Adrenal gland (tissue), 19 donors: ENCODE measurements at places on chromosomes 7 and 10. TPM values are rescaled to one million over a fixed set of nuclear protein-coding genes. Genes with fewer than 3 reads are reported as not detected.
A peak's percentile ranks its signal among the peaks of the same experiment; 100 is the strongest.

The NACAD gene
- 3.8 TPM for polyA plus RNA-seq

The FKBP6 gene
- polyA plus RNA-seq, result 0.88 TPM

The CYP26A1 gene
- polyA plus RNA-seq, result 0.56 TPM

The GRM3 gene
- 0.40 TPM for polyA plus RNA-seq

The ZNF746 gene
- 11.8 TPM for polyA plus RNA-seq

GRCh38 chr10:58439632-58440364, 54.6 kb downstream of the TFAM start:
- DNase-seq, result no peak

GRCh38 chr7:139602143-139602722, 78.7 kb downstream of the CLEC2L start:
- no peak for DNase-seq

DNA sequence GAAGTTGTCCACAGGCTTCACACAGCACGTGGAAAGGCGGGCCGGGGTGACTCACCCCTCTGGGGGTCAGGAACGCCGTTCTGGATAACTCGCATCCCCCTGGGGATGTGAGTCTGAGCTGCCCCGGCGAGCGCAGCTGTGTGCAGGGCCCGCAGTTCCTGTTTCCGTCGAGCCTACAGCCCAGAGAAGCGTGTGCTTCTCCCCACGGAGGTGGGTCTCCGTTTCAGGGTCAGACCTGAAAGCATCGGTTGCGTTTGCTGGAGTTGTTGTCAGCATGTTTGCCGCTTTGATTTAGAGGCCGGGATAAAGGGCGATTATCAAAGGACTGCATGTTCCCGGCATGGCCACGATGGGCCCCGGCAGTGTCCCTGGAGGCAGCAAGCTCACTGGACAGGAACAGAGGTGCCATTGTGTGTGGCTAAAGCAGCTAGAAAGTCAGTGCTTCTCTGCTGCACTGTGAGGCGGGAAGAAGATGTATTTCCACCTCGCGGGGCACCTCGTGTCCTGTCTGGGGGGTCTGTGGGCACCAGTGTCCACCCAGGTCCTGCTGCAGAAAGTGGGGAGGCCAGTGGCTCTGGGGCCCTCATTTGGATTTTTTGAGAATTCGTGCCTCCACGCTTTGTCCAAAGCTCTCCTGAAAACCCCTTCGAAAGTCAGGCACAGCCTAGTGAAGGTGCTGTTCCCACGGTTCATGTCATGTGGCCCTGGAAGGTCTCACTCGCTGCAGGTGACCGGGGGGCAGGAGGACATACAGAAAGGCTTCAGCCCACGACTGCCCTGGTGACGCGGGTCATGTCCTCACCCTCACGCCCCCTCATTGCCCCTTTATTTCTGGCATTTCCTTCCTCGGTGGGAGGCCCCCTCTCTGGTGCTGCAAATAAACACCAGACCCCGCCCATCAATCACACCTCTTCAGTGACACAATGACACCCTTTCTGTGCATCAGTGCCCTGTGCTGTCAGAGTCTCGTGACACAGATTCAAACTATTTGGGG, 27.4 kb upstream of the GDI2 start:
- peak; percentile 29 for DNase-seq

DNA sequence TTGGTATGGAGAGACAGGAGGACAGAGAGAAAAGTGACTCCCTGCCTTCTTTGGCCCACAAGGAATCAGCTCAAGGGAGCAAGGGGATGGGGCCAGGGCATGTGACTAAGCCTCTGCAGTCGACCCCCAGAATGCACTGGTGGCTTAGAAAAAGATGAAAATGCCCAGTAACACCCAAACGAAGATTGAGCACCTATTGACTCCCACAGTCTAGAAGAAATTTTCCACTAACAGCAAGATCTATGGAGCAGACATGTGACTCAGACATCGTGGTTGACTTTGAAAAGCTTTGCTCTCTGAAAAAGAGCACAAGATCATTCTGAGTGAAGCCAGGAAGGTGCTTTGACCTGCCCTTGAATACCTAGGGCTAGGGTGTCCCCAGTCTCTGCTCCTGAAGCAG, 586.0 kb downstream of the CALN1 start:
- no peak for DNase-seq

DNA sequence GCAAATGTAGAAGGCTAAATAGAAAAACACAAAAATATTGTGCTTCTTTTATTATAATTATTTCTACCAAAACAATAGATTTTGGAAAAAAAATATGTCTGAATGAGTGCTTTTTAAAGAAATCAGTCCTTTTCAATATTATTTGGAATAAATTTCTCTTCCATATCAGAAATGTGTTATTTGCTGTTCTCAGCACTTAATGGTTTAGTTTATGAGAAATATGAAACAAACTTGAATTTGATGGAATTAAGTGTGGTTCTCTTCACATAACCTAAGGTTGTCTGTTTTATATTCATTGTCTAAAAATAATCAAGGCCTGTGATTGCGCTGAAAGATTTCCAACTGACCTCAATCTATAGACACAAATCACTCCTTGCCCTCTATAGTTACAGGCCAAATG, 203.0 kb downstream of the COBL start:
- no peak for DNase-seq
